ENCODE measurements at places on chromosomes 4 and X. TPM values are rescaled to one million over a fixed set of nuclear protein-coding genes. Genes with fewer than 3 reads are reported as not detected.

- no peak for DNase-seq
- no peaks in the 10 kb centered on the region for H3K4me1 ChIP-seq
- no peaks in the 10 kb centered on the region for H3K36me3 ChIP-seq
Observed at GRCh38 chrX:103488332-103488731, 31.0 kb downstream of the RAB40A start.

GRCh38 chr4:69124941-69125340 is 28.7 kb downstream of the UGT2B7 start:
- H3K27me3 ChIP-seq = no peaks in the 10 kb centered on the region
- H3K36me3 ChIP-seq = no peaks in the 10 kb centered on the region
- H3K27ac ChIP-seq = no peak overlapping the region
- no peaks in the 10 kb centered on the region for H3K4me1 ChIP-seq
- no peak for DNase-seq

The CDX4 gene
- not detected for total RNA-seq

- no peak overlapping the region for H3K4me3 ChIP-seq
- DNase-seq = no peak
- H3K36me3 ChIP-seq = no peaks in the 10 kb centered on the region
Observed at GRCh38 chr4:93414041-93414550, 414.5 kb upstream of the ATOH1 start.

DNA sequence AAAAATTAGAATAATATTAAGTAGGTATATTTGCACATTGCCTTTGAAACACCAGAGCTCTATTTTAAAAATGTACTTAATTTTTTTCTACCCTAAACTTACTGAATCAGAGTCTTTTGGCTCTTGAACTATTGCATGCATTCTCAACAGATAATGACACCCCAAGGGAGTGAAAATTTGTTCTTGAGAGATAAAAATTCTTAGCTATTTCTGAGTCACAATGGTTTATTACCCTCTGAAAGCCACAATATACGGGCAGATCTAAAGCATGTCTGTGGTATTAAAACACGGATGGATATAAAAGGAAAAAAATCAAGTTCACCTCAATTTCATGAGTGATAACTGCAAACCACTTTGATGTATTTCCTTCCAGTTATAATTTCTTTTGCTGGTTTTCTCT is 636.3 kb upstream of the FTHL17 start:
- no peaks in the 10 kb centered on the region for H3K27me3 ChIP-seq
- H3K4me1 ChIP-seq = peaks cover 3% of the 10 kb centered on the region
- no peak overlapping the region for H3K27ac ChIP-seq
- no peak for DNase-seq

GRCh38 chr4:90237751-90238530 is 110.7 kb downstream of the CCSER1 start:
- no peak overlapping the region for H3K27ac ChIP-seq
- DNase-seq = no peak
- no peak overlapping the region for H3K4me3 ChIP-seq
- H3K27me3 ChIP-seq = no peaks in the 10 kb centered on the region
- H3K36me3 ChIP-seq = no peaks in the 10 kb centered on the region

- no peak overlapping the region for H3K27ac ChIP-seq
- no peak overlapping the region for H3K4me3 ChIP-seq
- no peaks in the 10 kb centered on the region for H3K4me1 ChIP-seq
- DNase-seq = no peak
- no peaks in the 10 kb centered on the region for H3K36me3 ChIP-seq
- no peaks in the 10 kb centered on the region for H3K27me3 ChIP-seq
Observed at GRCh38 chr4:39495446-39496213, 31.6 kb downstream of the UGDH start.

- peaks cover 6% of the 10 kb centered on the region for H3K4me1 ChIP-seq
- no peaks in the 10 kb centered on the region for H3K27me3 ChIP-seq
- no peaks in the 10 kb centered on the region for H3K36me3 ChIP-seq
- no peak overlapping the region for H3K4me3 ChIP-seq
Observed at GRCh38 chrX:71183341-71183740, 38.7 kb downstream of the NLGN3 start.

The SPON2 gene
- 15.2 TPM for total RNA-seq

The PLXNB3 gene
- 52.2 TPM for total RNA-seq

The MAGEE1 gene
- 3.2 TPM for total RNA-seq

DNA sequence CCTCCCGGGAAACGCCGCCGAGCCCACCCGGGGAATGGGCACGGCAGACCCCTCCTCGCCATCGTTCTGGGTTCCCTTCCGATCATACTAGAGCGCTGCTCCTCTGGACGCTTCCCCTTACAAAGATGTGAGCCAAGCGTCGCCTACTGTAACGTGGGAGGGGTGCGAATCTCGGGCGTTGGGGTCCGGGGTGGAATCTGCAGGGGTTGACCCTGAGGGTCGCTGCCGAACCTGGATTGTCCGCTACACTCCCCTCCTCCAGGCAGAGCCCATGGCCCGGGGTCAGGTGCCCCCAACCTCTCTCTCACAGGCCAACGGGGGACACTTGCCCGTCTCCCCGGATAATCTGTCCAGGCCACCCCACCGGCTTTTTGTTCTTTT is 13.8 kb downstream of the BCOR start:
- H3K27ac ChIP-seq = no peak overlapping the region
- H3K36me3 ChIP-seq = no peaks in the 10 kb centered on the region
- H3K4me1 ChIP-seq = peaks cover 56% of the 10 kb centered on the region
- peak overlapping the region; percentile 71 for H3K4me3 ChIP-seq

Measured in thoracic aorta (tissue), 2 donors.